Putamen (tissue), 1 donor: ENCODE measurements at places on chromosomes 6 and 20.

DNA sequence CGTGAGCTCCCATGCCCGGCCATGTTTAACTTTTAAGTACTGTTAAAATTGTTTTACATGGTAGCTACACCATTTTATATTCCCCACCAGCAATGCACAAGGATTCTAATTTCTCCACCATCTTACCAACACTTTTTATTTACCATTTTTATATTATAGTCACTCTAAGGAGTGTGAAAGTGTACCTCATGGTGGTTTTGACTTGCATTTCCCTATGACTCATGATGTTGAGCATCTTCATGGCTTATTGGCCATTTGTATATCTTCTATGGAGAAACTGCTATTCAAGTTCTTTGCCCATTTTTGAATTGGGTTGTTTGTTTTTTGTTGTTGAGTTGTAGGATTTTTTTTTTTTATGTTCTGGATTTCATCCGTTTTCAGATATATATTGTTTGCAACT lies 15.6 kb upstream of the BPHL start:
- DNase-seq = no peak

DNA sequence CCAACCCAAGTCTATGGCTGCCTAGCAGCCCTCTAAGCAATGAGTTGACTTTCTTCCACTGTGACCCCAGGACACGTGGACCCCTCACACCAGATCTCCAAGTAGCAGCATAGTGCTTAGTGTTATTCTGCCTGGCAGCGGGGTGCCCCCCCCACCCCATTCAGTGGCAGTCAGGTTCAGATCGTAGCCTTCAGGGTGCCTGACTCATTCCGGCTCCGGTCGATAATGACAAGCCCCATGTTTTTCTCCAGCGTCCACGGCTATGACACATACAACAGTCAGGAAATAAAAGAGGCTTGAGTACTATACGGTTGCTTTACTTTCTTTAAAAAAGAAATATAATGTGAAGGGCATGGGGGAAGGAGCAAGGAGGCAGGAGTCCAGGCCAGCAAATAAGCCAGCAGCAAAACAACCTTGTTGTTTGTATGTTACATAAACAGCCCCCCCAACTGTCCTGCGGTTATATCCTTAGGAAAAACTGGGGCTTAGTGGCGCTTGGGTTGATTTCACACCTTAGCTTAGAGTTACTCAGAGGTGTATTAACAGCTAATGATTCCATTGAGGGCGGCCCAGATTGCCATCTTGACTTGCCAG lies 23.1 kb downstream of the GNAS start:
- DNase-seq = no peak

- no peak for DNase-seq
Observed at GRCh38 chr6:160348223-160349019, at the start of gene SLC22A3. Gene SLC22A3 (plus strand): TSS chr6:160348378. CDS start chr6:160348420, 42 bp downstream.

DNA sequence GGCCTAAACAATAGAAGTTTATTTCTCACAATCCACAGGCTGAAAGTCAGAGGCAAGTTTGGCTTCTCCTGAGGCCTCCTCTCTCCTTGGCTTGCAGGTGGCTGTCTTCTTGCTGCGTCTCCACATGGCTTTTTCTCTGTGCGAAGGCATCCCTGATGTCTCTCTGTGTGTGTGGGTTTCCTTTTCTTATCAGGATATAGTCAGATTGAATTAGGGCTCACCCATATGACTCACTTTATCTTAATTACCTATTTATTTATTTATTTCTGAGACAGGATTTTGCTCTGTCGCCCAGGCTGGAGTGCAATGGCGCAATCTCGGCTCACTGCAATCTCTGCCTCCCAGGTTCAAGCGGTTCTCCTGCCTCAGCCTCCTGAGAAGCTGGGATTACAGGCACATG lies 30.7 kb downstream of the LINC00237 start:
- no peak for DNase-seq

DNA sequence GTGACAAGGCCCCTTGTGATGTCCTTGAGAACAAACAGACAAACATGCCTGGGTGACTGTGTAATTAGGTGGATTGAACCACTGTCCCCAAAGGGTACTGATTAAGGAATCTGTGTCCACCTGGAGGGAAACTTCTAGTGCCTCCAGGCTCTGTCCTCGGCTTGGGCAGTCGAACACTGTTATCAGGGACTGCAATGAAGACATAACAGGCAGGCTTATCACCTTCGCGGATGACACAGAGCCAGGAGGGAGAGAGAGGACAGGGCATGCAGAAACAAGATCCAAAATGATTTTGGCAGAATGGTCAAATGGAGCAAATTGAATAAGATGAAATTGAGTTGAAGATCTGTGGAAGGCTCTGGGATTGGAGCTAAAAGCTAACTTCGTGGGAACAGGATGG lies 60.9 kb upstream of the ZFAND3 start:
- no peak for DNase-seq

- DNase-seq = no peak
Observed at GRCh38 chr20:48172357-48172702, 387.0 kb upstream of the SULF2 start.

- no peak for DNase-seq
Observed at GRCh38 chr20:60191014-60191413, 232.8 kb downstream of the CDH26 start.
